ENCODE measurements at places on chromosomes 11 and 22.

GRCh38 chr11:95144313-95145235, 54.9 kb downstream of the ENDOD1 start:
- DNase-seq, result peak; percentile 39

DNA sequence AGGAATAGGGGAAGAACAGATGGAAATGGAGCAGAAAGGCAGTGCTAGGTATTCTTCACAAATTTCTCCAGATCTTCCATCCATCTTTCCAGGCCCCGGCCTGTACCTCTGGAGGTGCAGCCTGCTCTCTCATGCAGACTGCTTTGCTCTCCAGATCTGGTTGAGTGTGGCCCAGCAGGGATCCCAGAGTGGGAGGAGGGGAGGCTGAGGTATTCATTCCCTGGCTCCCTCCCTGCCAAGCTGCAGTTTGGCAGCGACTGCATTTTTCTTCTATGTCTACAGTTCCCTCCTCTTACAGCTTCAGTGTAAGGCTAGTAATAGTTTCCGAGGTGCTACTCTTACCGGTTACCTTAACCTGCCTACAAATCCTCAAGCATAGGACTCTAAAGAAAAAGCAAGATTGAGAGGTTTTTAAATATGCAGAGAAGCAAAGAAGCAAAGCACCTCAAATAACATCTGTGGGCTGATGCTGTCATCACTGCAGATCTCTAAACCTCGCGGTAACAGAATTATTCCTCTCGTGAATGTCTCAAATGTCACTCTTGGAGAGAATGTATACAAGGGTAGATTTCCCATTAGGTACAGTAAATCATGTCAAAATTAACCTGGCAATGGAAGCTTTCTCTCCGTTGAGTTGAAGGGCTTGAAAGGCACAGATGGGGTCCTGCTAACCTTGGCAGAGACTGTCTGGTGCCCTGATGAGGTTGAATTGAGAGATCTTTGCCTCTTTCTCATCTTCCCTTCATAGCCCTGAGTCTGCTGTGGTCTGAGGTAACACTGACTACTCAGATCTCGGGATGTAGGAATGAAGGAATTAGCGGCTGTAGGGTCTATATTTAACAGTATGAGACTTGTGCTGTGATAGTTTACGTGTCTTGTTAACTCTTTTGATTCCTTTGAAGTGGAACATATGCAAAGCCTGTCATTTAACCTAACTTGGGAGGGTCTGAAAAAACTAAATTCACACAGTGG, 297.9 kb upstream of the C11orf87 start:
- DNase-seq, result peak; percentile 27

DNA sequence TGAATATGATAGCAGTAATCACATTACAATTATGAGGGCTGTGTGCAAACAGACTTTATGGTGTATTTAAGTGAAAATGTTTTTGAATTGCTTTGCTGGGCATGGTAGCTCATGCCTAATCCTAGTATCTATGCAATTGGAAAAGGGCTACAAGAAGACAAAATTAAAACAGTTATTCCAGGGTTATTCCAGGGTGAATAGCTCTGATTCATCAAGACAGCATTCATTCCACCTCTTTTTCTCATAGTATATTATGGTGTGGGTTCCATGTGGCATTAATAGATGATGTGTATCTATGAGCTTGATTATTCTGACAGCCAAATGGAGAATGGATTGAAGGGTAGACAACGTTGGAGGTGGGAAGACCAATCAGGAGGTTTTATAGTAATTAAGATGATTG, 12.1 kb upstream of the SIDT2 start:
- no peak for DNase-seq

DNA sequence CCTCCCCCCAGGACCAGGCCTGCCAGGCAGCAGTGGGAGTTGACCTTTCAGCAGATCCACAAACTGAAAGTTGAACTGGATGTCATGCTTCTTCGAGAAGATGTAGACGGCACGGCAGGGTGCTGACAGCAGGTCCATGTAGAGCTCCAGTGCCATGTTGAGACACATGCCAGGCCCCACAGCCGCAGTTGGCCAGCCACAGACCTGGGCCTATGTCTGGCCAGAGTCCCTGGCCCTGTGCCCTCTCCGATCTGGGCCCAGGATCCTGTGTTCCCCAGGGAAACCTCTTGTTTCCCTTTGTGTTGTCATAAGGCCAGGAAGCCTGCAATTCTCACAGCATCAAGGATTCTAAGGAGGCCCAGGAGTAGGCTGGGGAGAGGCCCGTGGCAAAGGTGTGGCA, at the start of gene GSTT4:
Gene GSTT4, minus strand, starts transcription at position 253 of the 400 bp plus-strand sequence. Its CDS starts 97 bp downstream, at position 156.
- no peak for DNase-seq

GRCh38 chr11:235609-235996, 539 bp downstream of the SIRT3 start:
- DNase-seq, result no peak

GRCh38 chr22:28883657-28883916, 215 bp downstream of the ZNRF3 start:
- DNase-seq, result no peak

All from astrocyte (in vitro differentiated cells and primary cell).